ENCODE measurements at places on chromosomes 2 and 18. TPM values are rescaled to one million over a fixed set of nuclear protein-coding genes. Genes with fewer than 3 reads are reported as not detected.

GRCh38 chr2:68805025-68805424 is 66.2 kb downstream of the BMP10 start:
- no peak for DNase-seq

DNA sequence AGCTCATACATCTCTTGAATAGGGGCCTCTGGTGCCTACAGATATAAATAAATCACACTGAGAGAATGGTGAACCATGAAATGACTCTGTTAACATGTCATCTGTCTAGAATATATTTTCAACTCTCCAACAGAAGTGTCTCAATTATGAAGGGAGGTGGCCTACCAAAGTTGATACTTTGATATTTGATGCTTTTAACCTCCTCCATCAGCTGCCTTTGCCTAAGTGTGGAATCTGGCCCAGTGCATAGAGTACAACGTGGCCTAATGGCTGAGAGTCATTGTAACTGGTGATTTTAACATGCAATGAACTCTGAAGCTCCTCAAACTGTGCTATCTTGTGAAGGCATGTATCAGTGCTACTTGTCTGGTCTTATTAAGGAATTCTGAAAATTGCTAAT is 93.4 kb downstream of the MYO3B start:
- DNase-seq: no peak

DNA sequence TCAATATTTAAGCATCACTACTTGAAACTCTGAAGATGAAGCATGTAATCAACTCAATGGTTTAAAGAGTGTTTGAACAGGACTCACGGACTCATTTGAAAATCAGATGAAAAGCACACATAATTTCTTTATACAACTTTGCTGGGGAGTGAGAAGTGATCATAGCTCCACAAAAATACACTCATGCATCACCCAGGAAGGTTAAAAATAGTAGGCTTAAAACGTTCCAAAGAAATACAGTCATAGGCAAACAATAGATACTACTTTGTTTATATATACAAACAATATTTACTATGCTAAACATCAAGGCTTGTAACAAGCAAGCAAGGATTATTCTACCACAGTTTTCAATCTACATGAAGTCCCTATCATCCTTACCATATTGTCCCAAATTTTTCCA is 11.6 kb downstream of the HNRNPLL start:
- no peak for DNase-seq

Gene TGOLN2
- total RNA-seq: 34.5 TPM

GRCh38 chr2:100418406-100418962 is 1.0 kb upstream of the CHST10 start:
- peak; percentile 12 for DNase-seq

DNA sequence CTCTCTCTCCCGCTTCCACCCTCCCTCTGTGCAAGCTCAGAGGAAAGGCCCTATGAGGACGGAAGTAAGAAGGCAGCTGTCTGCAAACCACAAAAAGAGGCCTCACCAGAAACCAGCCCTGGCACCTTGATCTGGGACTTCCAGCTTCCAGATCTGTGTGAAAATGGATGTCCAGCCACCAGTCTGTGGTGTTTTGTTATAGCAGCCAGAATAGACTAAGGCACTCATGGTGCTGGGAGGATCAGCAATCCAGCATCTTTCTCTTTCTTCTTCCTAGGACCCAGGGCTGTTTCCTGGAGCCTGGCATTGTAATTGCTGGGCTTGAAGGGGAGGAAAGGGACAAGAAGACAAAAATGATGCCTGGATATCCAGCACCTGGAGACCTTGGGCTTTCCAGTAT is 122.5 kb downstream of the SOCS6 start:
- no peak for DNase-seq

Gene STON1
- total RNA-seq: 0.79 TPM

Gene DNMT3A
- total RNA-seq: 12.9 TPM

Measured in bronchial epithelial cell (primary cell).